ENCODE measurements at places on chromosomes 1 and 21. TPM values are rescaled to one million over a fixed set of nuclear protein-coding genes. Genes with fewer than 3 reads are reported as not detected.

The IL10 gene
- not detected for total RNA-seq

The PBX1 gene
- 0.17 TPM for total RNA-seq

The TENT5C gene
- total RNA-seq: 22.2 TPM

The SETDB1 gene
- total RNA-seq: 59.7 TPM

The ACTL8 gene
- total RNA-seq: not detected

The SLC16A4 gene
- total RNA-seq: 0.39 TPM

The CR2 gene
- 0.05 TPM for total RNA-seq

The MYBPH gene
- not detected for total RNA-seq

The UCK2 gene
- 16.9 TPM for total RNA-seq

The ZYG11B gene
- 13.6 TPM for total RNA-seq

The OR2T2 gene
- not detected for total RNA-seq

The FAM167B gene
- 0.58 TPM for total RNA-seq

The SEC16B gene
- not detected for total RNA-seq

The HORMAD1 gene
- not detected for total RNA-seq

The LGR6 gene
- not detected for total RNA-seq

The MATN1 gene
- total RNA-seq: not detected

The CCDC27 gene
- not detected for total RNA-seq

The PDE9A gene
- 7.4 TPM for total RNA-seq

The DAB1 gene
- total RNA-seq: 0.94 TPM

The RGS13 gene
- not detected for total RNA-seq

The GJC2 gene
- total RNA-seq: 0.72 TPM

The CRABP2 gene
- total RNA-seq: 0.71 TPM

The AGT gene
- total RNA-seq: not detected

The S100PBP gene
- 88.4 TPM for total RNA-seq

The PLA2G2F gene
- not detected for total RNA-seq

The DNALI1 gene
- total RNA-seq: not detected

The NPPA gene
- not detected for total RNA-seq

The SLC9C2 gene
- not detected for total RNA-seq

The SEMA4A gene
- 1.9 TPM for total RNA-seq

The UBASH3A gene
- 71.5 TPM for total RNA-seq

The MLLT11 gene
- 4.0 TPM for total RNA-seq

The L1TD1 gene
- not detected for total RNA-seq

The MUL1 gene
- 19.9 TPM for total RNA-seq

The CFAP107 gene
- not detected for total RNA-seq

The AMY1B gene
- not detected for total RNA-seq

The RIPK4 gene
- 0.05 TPM for total RNA-seq

The LYST gene
- 28.1 TPM for total RNA-seq

The KRTAP21-2 gene
- total RNA-seq: not detected

The ZBTB37 gene
- total RNA-seq: 11.0 TPM

The LCE3E gene
- total RNA-seq: not detected

The AK4 gene
- total RNA-seq: 64.8 TPM

The CCDC190 gene
- total RNA-seq: not detected

The PINK1 gene
- 6.9 TPM for total RNA-seq

Measured in activated naive CD4-positive, alpha-beta T cell treated with anti-CD3 and anti-CD28 coated beads, Interleukin-2, amount 10 ng/mL, durations not matched to agents 5 hours and 36 hours (primary cell).